Glomerular endothelial cell (primary cell): ENCODE measurements at places on chromosomes 12 and 14. TPM values are rescaled to one million over a fixed set of nuclear protein-coding genes. Genes with fewer than 3 reads are reported as not detected.

The PTPRR gene
- 0.15 and 1.1 TPM in 2 replicates for total RNA-seq

The PRH2 gene
- not detected in 2 replicates for total RNA-seq

The CYP46A1 gene
- total RNA-seq = 0.12 and 2.2 TPM in 2 replicates

The GPRC5D gene
- not detected in 2 replicates for total RNA-seq

The NPFF gene
- 0.70 TPM in 1 of 2 replicates, not detected in the other for total RNA-seq

The NEUROD4 gene
- not detected in 2 replicates for total RNA-seq

The RPS6KA5 gene
- 1.2 and 2.0 TPM in 2 replicates for total RNA-seq

The RPGRIP1 gene
- not detected in 2 replicates for total RNA-seq

The ALDH1L2 gene
- 1.6 and 5.5 TPM in 2 replicates for total RNA-seq

The ADGRD1 gene
- not detected in 2 replicates for total RNA-seq

The KRT2 gene
- total RNA-seq = not detected in 2 replicates

The FAM90A1 gene
- total RNA-seq = 0.06 TPM in 1 of 2 replicates, not detected in the other

The ZNF385A gene
- 5.6 and 6.0 TPM in 2 replicates for total RNA-seq

The CMKLR1 gene
- 0.05 and 0.06 TPM in 2 replicates for total RNA-seq

The FOXA1 gene
- total RNA-seq = 0.44 and 3.3 TPM in 2 replicates

The LYZ gene
- total RNA-seq = not detected in 2 replicates

The DAO gene
- total RNA-seq = not detected in 2 replicates

The CCDC184 gene
- 0.41 TPM in 1 of 2 replicates, not detected in the other for total RNA-seq

The ATF7 gene
- 21.8 and 32.4 TPM in 2 replicates for total RNA-seq

The OAS2 gene
- total RNA-seq = 35.9 and 80.4 TPM in 2 replicates

The STXBP6 gene
- 0.06 and 1.3 TPM in 2 replicates for total RNA-seq

The KRT83 gene
- total RNA-seq = not detected in 2 replicates

The DEGS2 gene
- total RNA-seq = not detected in 2 replicates

The ANG gene
- total RNA-seq = 4.5 and 5.9 TPM in 2 replicates

The RNF31 gene
- 42.1 and 77.5 TPM in 2 replicates for total RNA-seq

The TMCC3 gene
- total RNA-seq = 20.5 and 20.7 TPM in 2 replicates

The NUAK1 gene
- 55.3 and 68.8 TPM in 2 replicates for total RNA-seq

The PIK3C2G gene
- total RNA-seq = not detected in 2 replicates

The VDR gene
- 0.10 and 0.18 TPM in 2 replicates for total RNA-seq

The PTHLH gene
- 1.4 and 5.0 TPM in 2 replicates for total RNA-seq

The CD163 gene
- not detected in 2 replicates for total RNA-seq

The PTPRB gene
- total RNA-seq = 58.9 and 147 TPM in 2 replicates

The SERPINA9 gene
- total RNA-seq = not detected in 2 replicates

The CDKN3 gene
- total RNA-seq = 6.0 and 16.3 TPM in 2 replicates

The SSPN gene
- total RNA-seq = 1.7 and 5.1 TPM in 2 replicates

The RTN1 gene
- total RNA-seq = 3.7 and 6.5 TPM in 2 replicates

The KCNH5 gene
- not detected in 2 replicates for total RNA-seq

The TAS2R46 gene
- 1.6 TPM in 1 of 2 replicates, not detected in the other for total RNA-seq

The CKB gene
- total RNA-seq = 10.3 and 30.8 TPM in 2 replicates

The PDE6H gene
- total RNA-seq = not detected in 2 replicates

The C12orf54 gene
- not detected in 2 replicates for total RNA-seq

The GRIN2B gene
- 0.06 and 0.10 TPM in 2 replicates for total RNA-seq

The TBX3 gene
- 6.8 and 6.9 TPM in 2 replicates for total RNA-seq

The ENDOU gene
- total RNA-seq = not detected in 2 replicates
